ENCODE measurements at places on chromosomes 6 and 20. TPM values are rescaled to one million over a fixed set of nuclear protein-coding genes. Genes with fewer than 3 reads are reported as not detected.

DNA sequence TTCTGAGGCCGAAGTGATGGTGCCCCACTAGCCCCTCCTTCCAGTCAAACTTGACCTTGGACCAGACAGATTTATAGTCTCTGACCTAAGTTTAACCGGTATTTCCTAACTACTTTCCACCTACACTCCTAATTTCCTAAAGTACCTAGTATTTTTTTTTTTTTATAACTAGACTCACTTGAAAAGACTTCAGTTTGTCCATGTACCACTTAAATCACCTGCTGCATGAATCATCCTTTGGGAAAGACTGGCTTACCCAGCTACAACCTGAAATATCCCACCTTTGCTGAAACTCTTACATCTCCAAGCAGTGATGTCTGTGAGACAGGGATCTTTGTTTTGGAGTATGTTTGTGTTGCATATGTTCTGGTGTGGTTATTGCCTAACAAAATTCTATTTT is 71.1 kb downstream of the ZDHHC14 start:
- no peak overlapping the region for H3K4me3 ChIP-seq
- DNase-seq: no peak
- H3K27ac ChIP-seq: no peak overlapping the region
- H3K4me1 ChIP-seq: peaks cover 23% of the 10 kb centered on the region
- no peaks in the 10 kb centered on the region for H3K36me3 ChIP-seq

GRCh38 chr6:82554666-82555065 is 191.0 kb downstream of the TPBG start:
- H3K4me1 ChIP-seq: no peaks in the 10 kb centered on the region
- no peak for DNase-seq
- H3K27me3 ChIP-seq: no peaks in the 10 kb centered on the region
- H3K4me3 ChIP-seq: no peak overlapping the region
- H3K27ac ChIP-seq: no peak overlapping the region

- no peak for DNase-seq
- H3K36me3 ChIP-seq: no peaks in the 10 kb centered on the region
- no peak overlapping the region for H3K4me3 ChIP-seq
- H3K27ac ChIP-seq: no peak overlapping the region
Measured at GRCh38 chr6:170089963-170090362, 200.9 kb downstream of the DLL1 start.

- H3K27me3 ChIP-seq: peaks cover 11% of the 10 kb centered on the region
- H3K36me3 ChIP-seq: no peaks in the 10 kb centered on the region
- no peak overlapping the region for H3K27ac ChIP-seq
- DNase-seq: no peak
- no peak overlapping the region for H3K4me3 ChIP-seq
Measured at GRCh38 chr6:16804546-16805242, 43.4 kb upstream of the ATXN1 start.

DNA sequence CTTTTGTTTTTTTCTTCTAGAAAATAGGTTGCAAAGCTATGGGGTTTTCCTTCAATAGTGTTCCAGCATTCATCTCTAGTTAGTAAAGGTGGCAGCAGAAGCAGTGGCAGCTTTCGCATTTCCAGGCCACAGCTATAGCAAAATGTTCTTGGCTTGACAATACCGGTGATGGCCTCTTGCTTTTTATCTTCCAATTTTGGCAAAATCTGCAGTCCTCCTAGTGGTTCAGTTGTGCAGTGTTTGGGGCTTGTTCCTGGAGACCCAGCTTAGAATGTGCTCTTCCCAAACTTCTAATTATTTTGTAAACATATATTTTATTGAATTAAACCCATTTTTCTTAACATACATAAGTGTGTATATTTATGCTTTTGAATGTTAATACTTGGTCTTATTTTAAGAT is 370.6 kb upstream of the MAN1A1 start:
- no peak overlapping the region for H3K4me3 ChIP-seq
- no peaks in the 10 kb centered on the region for H3K4me1 ChIP-seq
- H3K27ac ChIP-seq: no peak overlapping the region
- peak; percentile 22 for DNase-seq
- H3K36me3 ChIP-seq: no peaks in the 10 kb centered on the region
- no peaks in the 10 kb centered on the region for H3K27me3 ChIP-seq

GRCh38 chr6:56279331-56280080 is 32.1 kb upstream of the COL21A1 start:
- H3K4me1 ChIP-seq: no peaks in the 10 kb centered on the region
- no peak overlapping the region for H3K27ac ChIP-seq
- DNase-seq: no peak

GRCh38 chr6:18753076-18753475 is 365.9 kb downstream of the RNF144B start:
- H3K4me1 ChIP-seq: no peaks in the 10 kb centered on the region

- no peaks in the 10 kb centered on the region for H3K27me3 ChIP-seq
- H3K4me3 ChIP-seq: no peak overlapping the region
- H3K36me3 ChIP-seq: peaks cover 14% of the 10 kb centered on the region
- H3K27ac ChIP-seq: no peak overlapping the region
- no peak for DNase-seq
Measured at GRCh38 chr6:147738516-147739162, 230.1 kb downstream of the SAMD5 start.

GRCh38 chr20:35700625-35701148 is 1.5 kb downstream of the ROMO1 start:
- DNase-seq: no peak
- H3K27me3 ChIP-seq: no peaks in the 10 kb centered on the region
- H3K4me1 ChIP-seq: peaks cover 14% of the 10 kb centered on the region
- H3K36me3 ChIP-seq: peaks cover 68% of the 10 kb centered on the region
- peak overlapping the region; percentile 96 for H3K4me3 ChIP-seq

GRCh38 chr20:55174172-55174571 is 698.8 kb downstream of the DOK5 start:
- no peaks in the 10 kb centered on the region for H3K4me1 ChIP-seq
- no peaks in the 10 kb centered on the region for H3K36me3 ChIP-seq
- no peak overlapping the region for H3K4me3 ChIP-seq
- H3K27ac ChIP-seq: no peak overlapping the region
- no peaks in the 10 kb centered on the region for H3K27me3 ChIP-seq

DNA sequence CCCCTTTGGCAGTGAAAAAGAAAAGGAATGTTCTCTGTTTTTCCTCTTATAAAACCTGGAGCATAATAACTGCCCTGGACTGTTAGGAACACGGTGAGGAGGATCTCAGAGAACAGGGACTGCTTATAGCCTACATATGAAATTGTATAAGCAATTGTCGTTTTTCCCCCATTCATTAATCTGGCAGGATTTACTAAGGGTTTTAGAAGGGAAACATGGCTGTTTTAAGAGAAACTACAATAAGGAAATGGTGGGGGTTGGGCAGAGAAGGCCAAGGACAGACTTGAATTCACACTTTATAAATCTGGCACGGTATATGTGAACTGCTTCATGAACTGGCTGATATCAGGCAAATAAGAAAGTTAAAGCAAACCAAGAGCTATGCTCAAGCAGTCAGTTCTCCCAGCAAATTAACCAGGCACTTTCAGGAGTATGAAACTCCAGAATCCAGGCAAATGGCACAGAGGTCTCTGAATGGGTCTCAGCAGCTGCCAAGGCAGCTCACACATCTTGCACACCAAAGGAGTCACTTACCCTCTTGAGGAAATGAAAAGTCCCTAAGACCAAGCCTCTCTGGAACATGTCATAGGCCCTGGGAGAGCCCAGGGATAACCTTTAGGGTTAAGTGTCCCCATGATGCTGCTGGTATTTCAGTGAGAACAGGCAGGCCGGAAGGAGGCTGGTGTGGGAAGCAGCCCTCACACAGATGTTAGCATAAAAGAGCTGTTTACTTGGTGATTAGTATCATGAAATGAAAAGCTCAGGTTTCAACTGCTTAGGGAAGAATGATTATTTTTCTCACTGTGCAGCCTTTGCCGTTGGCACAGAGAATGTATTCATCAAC is 260.5 kb upstream of the MARCKS start:
- no peaks in the 10 kb centered on the region for H3K4me1 ChIP-seq
- no peaks in the 10 kb centered on the region for H3K36me3 ChIP-seq
- no peak for DNase-seq
- H3K27ac ChIP-seq: no peak overlapping the region

GRCh38 chr6:21935561-21936028 is 342.0 kb downstream of the SOX4 start:
- no peaks in the 10 kb centered on the region for H3K36me3 ChIP-seq
- H3K27ac ChIP-seq: no peak overlapping the region
- H3K27me3 ChIP-seq: no peaks in the 10 kb centered on the region
- no peak overlapping the region for H3K4me3 ChIP-seq
- no peaks in the 10 kb centered on the region for H3K4me1 ChIP-seq

- H3K27ac ChIP-seq: no peak overlapping the region
- no peaks in the 10 kb centered on the region for H3K27me3 ChIP-seq
- no peaks in the 10 kb centered on the region for H3K36me3 ChIP-seq
Measured at GRCh38 chr6:53214172-53214571, 65.5 kb upstream of the GCM1 start.

- no peak for DNase-seq
- no peak overlapping the region for H3K27ac ChIP-seq
- no peaks in the 10 kb centered on the region for H3K27me3 ChIP-seq
Measured at GRCh38 chr6:2977290-2977689, 5.9 kb upstream of the SERPINB6 start.

GRCh38 chr20:37192137-37192854 is 12.9 kb upstream of the MROH8 start:
- peaks cover 82% of the 10 kb centered on the region for H3K36me3 ChIP-seq
- H3K27me3 ChIP-seq: no peaks in the 10 kb centered on the region
- no peak overlapping the region for H3K27ac ChIP-seq
- H3K4me3 ChIP-seq: no peak overlapping the region
- peaks cover 2% of the 10 kb centered on the region for H3K4me1 ChIP-seq

DNA sequence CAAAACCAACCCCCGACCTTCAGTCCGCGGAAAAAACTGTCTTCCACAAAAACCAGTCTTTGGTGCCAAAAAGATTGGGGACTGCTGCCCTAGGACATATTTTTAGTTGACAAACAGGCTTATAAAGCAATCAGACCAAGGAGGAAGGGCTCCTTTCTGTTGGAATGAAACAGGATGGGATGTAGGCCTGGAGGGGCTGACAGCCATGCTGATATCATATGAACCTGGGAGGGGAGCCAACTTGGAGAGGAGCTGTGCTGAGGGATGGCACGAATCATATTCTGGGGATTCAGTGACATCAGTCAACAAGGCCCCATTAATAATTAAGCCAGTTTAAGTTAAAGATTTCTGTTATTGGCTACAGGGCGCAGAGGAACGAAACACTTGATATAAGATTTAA is 225.4 kb upstream of the TSHZ2 start:
- no peak overlapping the region for H3K4me3 ChIP-seq
- no peaks in the 10 kb centered on the region for H3K36me3 ChIP-seq
- no peaks in the 10 kb centered on the region for H3K4me1 ChIP-seq

GRCh38 chr6:16321341-16321710 is 82.9 kb downstream of the GMPR start:
- no peaks in the 10 kb centered on the region for H3K27me3 ChIP-seq
- H3K27ac ChIP-seq: no peak overlapping the region
- H3K4me1 ChIP-seq: peaks cover 45% of the 10 kb centered on the region

DNA sequence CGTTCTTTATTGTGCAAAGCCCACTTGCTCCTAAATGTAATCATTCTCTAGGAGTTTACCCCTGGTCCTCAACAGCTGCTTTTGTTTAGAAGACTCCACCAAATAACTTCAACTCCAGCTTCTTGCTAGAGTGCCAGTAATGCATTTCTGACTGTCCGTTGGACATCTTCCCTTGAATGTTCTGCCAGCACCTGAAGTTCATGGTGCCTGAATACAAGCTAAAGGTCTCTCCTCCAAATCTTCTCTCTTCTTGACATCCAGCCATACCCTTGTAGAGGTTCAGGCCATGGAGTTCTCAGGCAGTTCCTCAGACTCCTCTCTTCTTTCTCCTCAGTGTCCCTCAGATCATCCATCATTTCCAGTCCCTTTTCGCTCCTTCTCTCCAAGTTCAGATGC is 21.7 kb downstream of the PHACTR2 start:
- H3K36me3 ChIP-seq: no peaks in the 10 kb centered on the region
- H3K27ac ChIP-seq: no peak overlapping the region
- DNase-seq: no peak
- H3K27me3 ChIP-seq: no peaks in the 10 kb centered on the region

- no peak overlapping the region for H3K27ac ChIP-seq
- peaks cover 24% of the 10 kb centered on the region for H3K4me1 ChIP-seq
- no peak for DNase-seq
- no peaks in the 10 kb centered on the region for H3K27me3 ChIP-seq
- peaks cover 60% of the 10 kb centered on the region for H3K36me3 ChIP-seq
Measured at GRCh38 chr20:37297066-37297736, 7.7 kb downstream of the MANBAL start.

DNA sequence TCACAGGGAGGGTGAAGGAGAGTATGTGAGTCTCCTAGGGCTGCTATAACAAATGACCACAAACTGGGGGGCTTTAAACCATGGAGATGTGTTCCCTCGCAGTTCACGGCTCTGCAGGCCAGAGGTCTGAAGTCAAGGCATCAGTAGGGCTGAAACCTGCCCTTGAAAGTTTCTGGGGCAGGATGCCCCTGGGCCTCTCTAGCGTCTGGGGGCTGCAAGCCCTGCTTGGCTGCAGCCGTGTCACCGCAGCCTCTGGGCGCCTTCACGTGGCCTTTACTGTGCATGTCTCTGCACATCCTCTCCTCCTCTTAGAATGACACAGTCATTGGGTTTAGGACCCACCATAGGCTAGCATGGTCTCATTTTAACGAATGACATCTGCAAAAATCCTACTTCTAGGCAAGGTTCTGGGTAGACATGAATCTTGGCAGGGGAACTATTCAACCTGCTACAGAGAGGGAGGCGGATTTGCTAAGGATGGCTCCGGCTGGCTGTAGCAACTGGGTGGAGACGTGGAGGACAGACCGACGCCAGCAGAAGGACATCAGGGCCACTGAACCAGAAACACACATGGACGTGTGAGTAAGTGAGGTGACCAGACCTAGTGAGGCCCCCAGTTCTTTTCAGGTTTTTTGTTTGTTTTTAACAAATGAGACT is 58.6 kb downstream of the PHACTR3 start:
- peaks cover 19% of the 10 kb centered on the region for H3K27me3 ChIP-seq
- no peak for DNase-seq
- H3K36me3 ChIP-seq: no peaks in the 10 kb centered on the region
- no peak overlapping the region for H3K27ac ChIP-seq

- peak; percentile 10 for DNase-seq
- H3K27ac ChIP-seq: no peak overlapping the region
- H3K4me3 ChIP-seq: no peak overlapping the region
- peaks cover 21% of the 10 kb centered on the region for H3K27me3 ChIP-seq
- H3K4me1 ChIP-seq: no peaks in the 10 kb centered on the region
- no peaks in the 10 kb centered on the region for H3K36me3 ChIP-seq
Measured at GRCh38 chr6:110039981-110040383, 61.9 kb downstream of the GPR6 start.

GRCh38 chr20:676967-677366 is 1.4 kb upstream of the SCRT2 start:
- peaks cover 47% of the 10 kb centered on the region for H3K4me1 ChIP-seq
- no peak overlapping the region for H3K27ac ChIP-seq
- H3K36me3 ChIP-seq: no peaks in the 10 kb centered on the region

RGL2 gene
- total RNA-seq: 54.6 TPM

GPSM3 gene
- 42.6 TPM for total RNA-seq

RNF144B gene
- not detected for total RNA-seq

TMEM244 gene
- total RNA-seq: not detected

MED23 gene
- 27.2 TPM for total RNA-seq

CST2 gene
- total RNA-seq: not detected

HRH3 gene
- total RNA-seq: not detected

RNF39 gene
- not detected for total RNA-seq

ERVFRD-1 gene
- total RNA-seq: 0.04 TPM

PRL gene
- total RNA-seq: not detected
